Fibroblast of skin of abdomen (primary cell): ENCODE measurements at places on chromosomes 12 and 14.

- no peak for DNase-seq
Observed at GRCh38 chr14:70742316-70742715, 67.0 kb downstream of the MAP3K9 start.

DNA sequence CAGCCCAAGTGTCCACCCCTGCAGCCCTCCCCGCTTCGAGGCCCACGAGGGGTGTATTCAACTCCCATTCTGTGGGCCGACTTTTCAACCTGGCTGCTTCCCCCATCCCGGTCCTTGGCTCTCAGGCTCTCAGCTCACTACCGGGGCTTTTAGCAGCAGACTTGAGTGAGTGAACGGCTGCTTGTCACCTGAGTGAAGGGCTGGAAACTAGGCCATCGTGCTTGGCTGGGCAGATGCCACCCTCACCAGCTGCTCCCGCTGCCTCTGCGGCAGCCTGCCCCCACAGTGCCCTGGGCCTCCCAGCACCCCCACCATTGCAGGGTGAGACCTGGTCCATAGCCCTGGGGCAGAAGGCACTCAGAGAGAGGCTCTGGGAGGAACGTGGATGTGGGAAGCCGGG, 59.9 kb downstream of the SLC6A12 start:
- DNase-seq: no peak

GRCh38 chr12:105729181-105729771, 398.8 kb downstream of the C12orf75 start:
- DNase-seq: no peak

DNA sequence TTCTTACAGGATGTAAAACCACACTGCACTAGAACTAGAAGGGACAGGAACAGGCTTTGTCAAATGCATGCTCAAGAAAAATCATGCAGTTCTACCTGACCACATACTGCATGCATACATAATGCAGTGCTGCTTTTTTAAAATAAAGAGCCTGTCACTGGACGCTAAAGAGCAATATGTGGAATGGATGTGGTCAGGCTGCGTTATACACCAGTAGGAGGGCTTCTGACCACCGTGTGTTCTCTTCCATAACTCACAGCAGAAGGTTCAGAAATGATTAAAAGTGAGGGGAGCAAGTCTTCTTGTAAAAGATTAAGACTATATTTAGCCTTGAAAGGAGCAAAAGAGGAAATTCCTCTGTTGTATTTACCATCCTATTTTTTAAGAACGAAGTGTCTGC, 392.0 kb downstream of the EMP1 start:
- DNase-seq: no peak

- DNase-seq: no peak
Observed at GRCh38 chr14:50312734-50313054, 570 bp downstream of the DMAC2L start.

DNA sequence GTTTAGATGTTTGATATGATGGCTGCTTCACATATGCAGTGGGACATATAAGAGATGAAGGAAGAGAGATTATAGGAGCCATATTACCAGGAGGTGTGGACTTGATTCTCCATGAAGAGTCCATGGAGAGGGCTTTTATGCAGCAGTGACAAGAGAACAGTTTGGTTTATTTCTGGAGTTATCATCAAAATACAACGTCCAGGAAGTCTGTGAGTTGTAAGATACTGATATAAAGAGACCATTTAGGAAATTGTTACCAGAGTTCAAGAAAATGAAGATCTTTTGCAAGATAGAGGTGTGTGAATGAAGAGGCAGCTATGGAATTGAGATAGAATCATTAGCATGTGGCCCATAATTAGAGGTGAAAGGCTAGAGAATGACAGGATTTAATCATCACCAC, 431.7 kb downstream of the NPAS3 start:
- DNase-seq: no peak

DNA sequence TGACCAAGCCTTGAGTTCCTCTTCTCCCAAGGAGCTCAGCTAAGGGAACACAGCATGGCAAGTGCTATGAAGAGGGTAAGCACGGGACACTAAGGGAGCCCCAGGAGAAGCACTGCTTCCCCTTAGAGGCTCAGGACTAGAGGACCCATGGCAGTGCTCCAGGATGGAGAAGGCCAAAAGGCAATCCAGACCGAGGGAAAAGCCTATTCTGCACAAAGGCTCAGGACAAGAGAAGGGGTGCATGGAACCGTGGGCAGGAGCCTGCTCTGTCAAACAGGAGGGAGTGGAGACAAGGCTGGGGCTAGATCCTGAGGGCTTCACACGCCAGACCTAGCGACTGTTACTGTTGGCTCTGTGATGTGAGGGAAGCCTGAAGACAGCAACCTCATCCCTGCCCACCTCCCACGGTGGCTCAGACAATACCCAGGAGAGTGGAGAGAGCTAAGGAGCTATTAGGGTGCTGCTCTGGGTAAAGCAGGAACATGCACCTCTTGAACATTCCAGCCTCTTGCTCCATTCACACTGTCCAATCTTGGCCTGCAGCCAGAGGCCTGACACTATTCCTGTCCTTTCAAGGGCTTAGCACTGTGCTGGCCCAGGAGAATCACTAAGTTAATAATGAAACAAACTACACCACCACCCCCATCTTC, 24.2 kb downstream of the OTUB2 start:
- no peak for DNase-seq

DNA sequence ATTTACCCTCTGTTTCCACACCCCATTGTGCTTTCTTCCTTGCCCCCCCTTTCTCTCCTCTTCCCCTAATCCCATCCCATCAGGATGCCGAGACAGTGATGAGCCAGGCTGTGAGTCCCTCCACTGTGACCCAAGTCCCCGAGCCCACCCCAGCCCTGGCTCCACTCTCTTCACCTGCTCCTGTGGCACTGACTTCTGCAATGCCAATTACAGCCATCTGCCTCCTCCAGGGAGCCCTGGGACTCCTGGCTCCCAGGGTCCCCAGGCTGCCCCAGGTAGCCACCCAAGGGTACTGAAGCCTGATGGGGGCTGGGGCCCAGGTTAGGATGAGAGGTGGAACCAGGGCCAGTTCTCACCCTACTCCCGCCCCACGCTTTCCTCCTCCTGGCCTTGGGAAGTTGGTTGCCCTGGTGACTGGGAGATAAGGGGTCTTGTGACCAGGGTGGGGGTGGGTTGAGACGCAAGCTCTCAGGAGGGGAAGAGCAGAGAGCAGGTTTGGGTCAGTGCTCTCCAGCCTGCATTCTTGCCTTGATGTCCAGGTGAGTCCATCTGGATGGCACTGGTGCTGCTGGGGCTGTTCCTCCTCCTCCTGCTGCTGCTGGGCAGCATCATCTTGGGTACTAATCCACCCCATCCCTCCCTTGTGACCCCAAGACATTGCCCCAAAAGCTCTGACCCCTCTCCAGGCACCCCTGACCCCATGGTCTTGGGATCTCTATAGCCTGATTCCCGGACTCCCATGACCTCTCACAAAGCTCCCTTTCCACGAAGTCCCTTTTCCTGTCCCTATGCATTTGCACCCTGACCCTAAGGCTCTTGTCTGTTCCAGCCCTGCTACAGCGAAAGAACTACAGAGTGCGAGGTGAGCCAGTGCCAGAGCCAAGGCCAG, 1.2 kb downstream of the AMHR2 start:
- DNase-seq: no peak

DNA sequence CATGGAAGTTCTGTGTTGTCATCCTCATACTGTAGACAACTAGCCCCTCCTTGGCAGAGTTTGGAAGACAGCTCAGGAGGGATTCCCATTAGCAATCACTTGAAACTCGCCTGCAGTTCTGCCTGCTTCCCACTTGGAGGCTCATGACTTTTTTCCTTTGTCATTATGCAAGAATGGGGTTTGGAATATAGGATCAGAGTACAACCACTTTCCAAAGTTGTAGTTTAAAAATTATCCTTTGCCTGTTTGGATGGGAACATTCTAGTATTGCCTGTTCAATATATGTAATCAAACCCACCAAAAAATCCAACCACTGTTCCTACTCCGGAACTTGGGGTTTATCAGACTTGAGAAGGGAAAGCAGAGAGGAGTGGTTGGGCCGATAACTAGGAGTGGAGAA, 2.1 kb upstream of the GPD1 start:
- peak; percentile 55 for DNase-seq

DNA sequence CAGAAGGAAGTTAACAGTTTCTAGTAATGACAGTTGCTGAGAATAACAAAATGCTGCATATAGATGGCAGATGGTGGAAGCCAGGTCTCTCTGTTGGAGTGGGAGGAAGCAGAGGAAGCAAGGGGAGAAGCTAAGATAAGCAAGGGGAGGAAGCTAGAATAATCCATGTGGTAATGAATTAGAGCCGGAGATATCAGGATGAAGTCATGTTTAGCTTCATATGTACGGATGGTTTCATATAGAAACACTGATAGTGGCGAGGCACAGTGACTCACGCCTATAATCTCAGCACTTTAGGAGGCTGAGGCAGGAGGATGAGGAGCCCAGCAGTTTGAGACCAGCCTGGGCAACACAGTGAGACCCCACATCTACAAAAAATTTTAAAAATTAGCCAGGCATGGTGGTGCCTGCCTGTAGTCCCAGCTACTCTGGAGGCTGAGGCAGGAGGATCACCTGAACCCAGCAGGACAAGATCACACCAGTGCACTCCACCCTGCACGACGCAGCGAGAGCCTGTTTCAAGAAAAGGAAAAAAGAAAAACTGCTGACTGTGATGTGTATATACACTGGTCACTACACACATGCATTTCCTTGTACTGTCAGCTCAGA, 49.2 kb downstream of the ANAPC7 start:
- no peak for DNase-seq

DNA sequence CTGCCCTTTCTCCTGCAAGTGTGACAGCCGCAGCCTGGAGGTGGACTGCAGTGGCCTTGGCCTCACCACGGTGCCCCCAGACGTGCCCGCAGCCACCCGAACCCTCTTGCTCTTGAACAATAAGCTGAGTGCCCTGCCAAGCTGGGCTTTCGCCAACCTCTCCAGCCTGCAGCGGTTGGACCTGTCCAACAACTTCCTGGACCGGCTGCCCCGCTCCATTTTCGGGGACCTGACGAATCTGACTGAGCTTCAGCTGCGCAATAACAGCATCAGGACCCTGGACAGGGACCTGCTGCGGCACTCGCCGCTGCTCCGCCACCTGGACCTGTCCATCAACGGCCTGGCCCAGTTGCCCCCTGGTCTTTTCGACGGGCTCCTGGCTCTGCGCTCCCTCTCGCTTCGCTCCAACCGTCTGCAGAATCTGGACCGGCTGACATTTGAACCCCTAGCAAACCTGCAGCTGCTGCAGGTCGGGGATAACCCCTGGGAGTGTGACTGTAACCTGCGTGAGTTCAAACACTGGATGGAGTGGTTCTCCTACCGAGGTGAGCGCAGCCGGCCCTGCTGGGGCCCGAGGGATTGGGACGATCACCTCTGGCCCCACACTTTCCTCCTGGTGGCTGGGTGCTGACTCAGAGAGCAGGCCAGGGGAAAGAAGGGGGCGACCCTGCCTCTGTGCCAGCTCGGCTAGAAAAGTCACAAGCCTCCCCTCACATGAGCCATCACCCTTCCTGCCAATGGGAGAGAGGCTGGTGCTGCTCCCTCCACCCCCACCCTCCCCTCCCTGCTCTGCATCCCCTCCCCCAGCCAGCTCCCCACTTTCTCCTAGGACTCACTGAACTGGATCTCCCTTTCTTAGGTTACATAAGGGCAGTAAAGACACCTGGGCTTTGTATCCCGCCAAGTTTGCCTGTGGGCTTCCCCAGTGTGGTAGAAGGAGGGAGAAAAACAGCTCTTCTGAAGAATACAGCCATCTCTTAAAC, 10.9 kb downstream of the LRTM2 start:
- peak; percentile 38 for DNase-seq

- DNase-seq: no peak
Observed at GRCh38 chr14:84037593-84037992, 1492.4 kb upstream of the FLRT2 start.

- DNase-seq: no peak
Observed at GRCh38 chr12:101655393-101655792, 42.0 kb upstream of the CHPT1 start.

- DNase-seq: peak; percentile 80
Observed at GRCh38 chr12:6532927-6533652, 1.2 kb upstream of the GAPDH start.

GRCh38 chr12:53755893-53756292, 4.1 kb upstream of the CISTR start:
- DNase-seq: no peak

DNA sequence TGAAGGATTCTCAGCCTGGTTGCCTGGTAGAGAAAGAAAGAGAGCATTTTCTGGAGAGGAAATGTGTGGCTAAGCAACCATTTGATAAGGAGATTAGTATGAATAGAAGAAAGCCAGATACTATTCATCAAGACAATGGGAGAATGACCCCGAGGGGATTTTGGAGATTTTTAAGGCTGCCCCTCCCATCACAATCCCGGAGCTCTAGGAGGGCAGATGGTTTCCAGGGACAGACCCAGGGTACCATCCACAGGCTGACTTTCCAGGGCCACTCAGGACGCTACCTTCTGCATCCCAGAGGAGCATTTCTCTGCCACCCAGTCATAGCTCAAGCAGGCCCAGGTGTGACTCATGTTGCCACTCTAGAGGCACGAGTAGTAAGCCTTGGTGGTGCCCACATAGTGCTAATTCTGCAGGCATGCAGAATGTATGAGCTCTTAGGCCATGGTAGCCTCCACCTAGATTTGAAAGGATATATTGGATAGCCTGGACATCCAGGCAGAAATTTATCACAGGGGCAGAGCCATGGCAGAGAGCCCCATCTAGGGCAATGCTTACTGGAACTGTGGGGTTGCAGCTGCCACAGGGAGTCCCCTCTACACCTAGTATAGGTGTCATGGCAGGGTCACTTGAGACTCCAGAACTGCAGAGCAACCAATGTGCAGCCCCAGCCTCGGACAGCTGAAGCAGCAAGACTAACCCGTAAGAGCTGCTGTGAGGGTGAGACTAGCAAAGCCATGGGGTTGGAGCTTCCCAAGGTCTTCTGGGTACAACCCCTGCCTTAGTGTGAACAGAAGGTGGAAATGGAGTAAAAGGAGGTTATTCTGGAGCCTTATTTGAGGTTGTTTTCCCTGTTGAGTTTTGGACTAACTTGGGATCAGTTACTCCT, 366.0 kb downstream of the ZFP36L1 start:
- no peak for DNase-seq

GRCh38 chr12:126147321-126147720, 1082.1 kb downstream of the AACS start:
- DNase-seq: no peak

DNA sequence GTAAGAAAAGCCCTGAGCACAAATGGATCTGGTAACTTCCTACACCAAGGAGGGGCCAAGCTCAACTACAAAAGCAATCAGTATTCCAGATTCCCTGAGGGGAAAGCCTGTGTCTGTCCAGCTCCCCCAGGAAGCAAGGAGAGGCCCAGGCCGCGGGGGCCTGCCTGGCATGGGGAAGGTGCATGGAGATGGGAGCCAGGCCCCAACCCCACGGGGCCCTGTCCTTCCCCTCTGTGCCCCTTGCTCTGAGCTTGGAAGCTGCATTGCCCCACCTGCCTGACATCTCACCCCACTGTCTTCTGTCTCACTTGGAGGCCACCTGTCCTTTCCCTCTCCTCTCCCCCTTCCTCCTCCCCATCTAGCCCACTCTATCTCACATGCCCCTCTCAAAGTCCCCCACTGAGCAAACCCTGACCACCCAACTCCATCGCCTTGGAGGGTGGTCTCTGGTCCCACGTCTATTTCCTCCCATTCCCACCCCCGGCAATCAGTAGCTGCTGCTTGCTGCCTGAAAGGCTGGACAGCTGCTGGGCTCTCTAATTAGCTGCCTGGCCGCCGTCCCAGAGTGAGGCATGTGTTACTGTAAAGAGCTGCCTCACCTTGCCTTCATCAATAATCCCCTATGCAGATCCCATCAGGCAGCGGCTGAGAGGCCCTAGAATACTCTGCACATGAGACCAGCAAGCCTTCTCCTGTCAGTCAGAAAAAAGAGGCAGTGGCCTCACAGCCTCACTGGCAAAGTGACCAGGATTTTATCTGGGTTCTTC, 3.4 kb upstream of the TMEM229B start:
- no peak for DNase-seq

GRCh38 chr12:6327229-6328041, 14.4 kb downstream of the TNFRSF1A start:
- DNase-seq: no peak
